SJSA1 (cell line): ENCODE measurements at places on chromosomes 3 and 15. TPM values are rescaled to one million over a fixed set of nuclear protein-coding genes. Genes with fewer than 3 reads are reported as not detected.

- no peak for DNase-seq
Measured at GRCh38 chr3:161673866-161674265, 177.3 kb downstream of the OTOL1 start.

- DNase-seq, result no peak
Measured at GRCh38 chr15:85757073-85757938, 37.4 kb downstream of the KLHL25 start.

DNA sequence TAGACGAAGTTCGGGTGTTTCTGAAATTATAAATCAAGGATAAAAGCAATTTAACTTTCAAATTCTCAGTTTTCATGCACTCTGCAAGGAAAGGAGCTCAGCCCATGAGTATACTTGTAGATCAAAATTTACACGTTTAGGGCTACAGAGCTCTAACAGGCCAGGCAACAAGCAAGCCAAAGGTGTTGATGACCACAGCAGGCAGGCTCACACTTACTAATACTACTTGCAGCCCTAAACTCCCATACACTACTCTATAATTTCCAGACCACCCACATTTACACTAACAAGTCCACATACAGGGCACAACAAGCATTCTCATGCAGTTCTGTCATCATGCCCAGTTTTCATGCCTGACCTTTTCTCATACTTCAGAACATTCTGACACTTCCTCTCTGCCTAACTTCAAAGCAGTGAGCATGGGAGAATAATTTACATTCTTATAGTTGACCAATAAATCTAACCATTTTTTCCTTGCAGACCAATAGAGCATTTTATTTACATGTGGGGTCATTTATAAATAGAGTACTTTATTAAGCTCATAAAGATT, 124.7 kb upstream of the FRMD4B start:
- DNase-seq, result no peak

GRCh38 chr3:190911382-190911781, 48.9 kb upstream of the GMNC start:
- no peak for DNase-seq

GRCh38 chr15:61702224-61703020, 357.8 kb downstream of the VPS13C start:
- DNase-seq, result no peak

- no peak for DNase-seq
Measured at GRCh38 chr3:20574746-20575145, 388.7 kb upstream of the SGO1 start.

DNA sequence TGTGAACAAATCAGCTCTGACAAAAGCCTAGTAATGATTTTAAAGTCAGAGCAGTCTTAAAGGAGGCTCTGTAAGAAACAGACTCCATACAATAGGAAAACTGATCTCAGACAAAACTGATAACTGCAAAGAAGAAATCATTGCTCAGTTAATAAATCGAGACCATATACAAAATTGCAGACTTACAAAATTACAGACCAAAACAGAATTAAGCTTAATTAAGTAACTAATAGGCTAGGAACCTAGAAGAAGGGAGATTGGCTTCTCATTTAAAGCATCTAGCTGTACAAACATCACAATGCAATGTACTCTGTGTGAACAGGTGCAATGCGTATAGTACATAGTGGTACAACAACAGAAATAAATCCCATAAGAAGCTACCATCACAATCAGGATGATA, 46.3 kb downstream of the ZBTB20 start:
- no peak for DNase-seq

DNA sequence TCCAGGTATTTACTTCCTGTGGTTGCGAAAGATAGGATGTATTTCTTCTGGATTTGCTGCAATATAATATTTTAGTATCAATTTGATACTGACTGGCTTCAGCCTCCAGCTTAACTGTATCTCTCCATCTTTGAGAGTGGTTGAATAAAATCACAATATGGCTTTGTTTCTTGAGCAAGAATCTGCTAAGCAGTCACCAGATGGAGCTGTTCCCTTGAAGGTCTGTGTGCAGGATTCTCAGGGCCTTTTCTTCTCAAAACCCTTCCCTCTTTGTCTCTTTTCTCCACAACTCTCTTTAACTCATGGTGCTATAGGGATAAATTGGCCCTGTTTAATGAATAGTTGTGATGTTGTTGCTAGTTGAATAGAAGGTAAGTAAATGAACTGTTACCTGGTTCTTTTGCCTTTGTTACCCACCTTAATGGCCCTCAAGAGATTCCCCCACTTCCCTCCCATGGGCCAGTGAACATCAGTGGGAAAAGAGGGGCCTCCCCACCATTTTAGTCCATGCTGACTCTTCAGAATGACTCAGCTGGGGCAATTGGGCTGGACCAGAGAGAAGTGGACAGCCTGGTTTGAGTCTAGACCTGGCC, 34.8 kb upstream of the RAB6B start:
- DNase-seq, result no peak

GRCh38 chr15:37594417-37594816, 340.0 kb upstream of the TMCO5A start:
- DNase-seq, result no peak

DNA sequence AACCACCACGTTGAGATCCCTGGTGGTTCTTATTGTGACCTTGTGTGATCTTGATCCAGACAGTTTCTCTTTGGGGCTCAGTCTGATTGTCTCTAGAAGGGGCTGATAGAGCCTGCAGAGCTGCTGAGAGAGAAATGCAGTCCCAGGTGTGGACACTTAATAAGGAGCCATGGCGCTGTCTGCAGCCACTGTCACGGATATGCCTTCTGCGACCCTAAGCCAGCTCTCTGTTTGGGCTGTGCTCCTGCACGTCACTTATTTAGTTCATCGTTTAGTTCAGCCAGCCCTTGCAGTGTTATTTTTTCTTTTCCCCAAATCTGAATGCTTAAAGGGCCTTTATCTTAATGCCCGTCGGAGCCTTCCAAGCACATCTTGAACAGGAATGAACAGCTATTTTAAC, 12.0 kb downstream of the SLC6A1 start:
- DNase-seq, result no peak

GRCh38 chr15:68517285-68517761, 61.5 kb upstream of the CORO2B start:
- no peak for DNase-seq

- DNase-seq, result no peak
Measured at GRCh38 chr15:95957861-95958260, 372.6 kb upstream of the NR2F2 start.

GRCh38 chr15:49301562-49301961, 121.5 kb upstream of the FGF7 start:
- no peak for DNase-seq

- DNase-seq, result no peak
Measured at GRCh38 chr15:90743407-90743806, 26.3 kb downstream of the BLM start.

- DNase-seq, result no peak
Measured at GRCh38 chr3:24624938-24625681, 130.5 kb upstream of the THRB start.

The RBP2 gene
- total RNA-seq, result not detected in 2 replicates

The TMEM212 gene
- total RNA-seq, result not detected in 2 replicates

The TMEM207 gene
- total RNA-seq, result not detected in 2 replicates
